Activated T-helper 17 cell treated with anti-CD3 and anti-CD28 coated beads, Interleukin-2, amount 50 U/mL, for 72 hours (primary cell): ENCODE measurements at places on chromosomes 7 and 10.

DNA sequence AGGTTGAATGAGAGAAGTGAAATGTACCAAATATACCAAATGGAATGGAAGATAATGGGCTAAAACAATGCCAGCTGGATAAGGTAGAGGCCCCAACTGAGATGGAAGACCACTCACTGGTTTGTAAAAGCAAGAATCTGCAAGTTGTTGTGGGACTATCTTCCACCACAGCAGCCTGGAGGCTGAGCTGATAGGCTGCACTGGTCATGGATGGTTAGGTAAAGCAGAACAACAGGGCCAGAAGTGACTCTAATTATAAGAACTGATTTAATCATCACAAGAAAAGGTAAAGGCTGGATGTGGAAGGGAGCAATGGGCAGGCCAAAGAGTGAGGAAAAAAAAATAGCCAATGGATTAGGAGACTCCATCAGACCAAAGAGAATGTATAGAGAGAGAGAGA, 11.8 kb downstream of the TFEC start:
- no peak for ATAC-seq

DNA sequence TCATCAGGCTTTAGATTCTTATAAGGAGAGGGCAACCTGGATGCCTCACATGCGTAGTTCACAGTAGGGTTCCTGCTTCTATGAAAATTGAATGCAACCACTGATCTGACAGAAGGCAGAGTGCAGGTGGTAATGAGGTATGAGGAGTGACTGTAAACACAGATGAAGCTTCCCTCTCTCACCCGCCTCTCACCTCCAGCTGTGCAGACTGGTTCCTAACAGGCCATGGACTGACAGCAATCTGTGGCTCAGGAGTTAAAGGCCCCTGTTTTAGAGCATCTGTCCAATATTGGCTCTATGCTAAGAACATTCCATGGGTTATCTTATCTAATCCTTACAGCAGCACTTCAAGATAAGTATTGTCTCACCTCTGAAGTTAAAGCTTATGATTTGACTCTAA, 213.5 kb upstream of the NRP1 start:
- no peak for ATAC-seq

GRCh38 chr10:70272925-70273316, 10.9 kb downstream of the NPFFR1 start:
- peak; percentile 88 for ATAC-seq

GRCh38 chr10:42877496-42878030, 95.0 kb downstream of the BMS1 start:
- no peak for ATAC-seq

GRCh38 chr10:7980196-7980595, 74.3 kb upstream of the GATA3 start:
- no peak for ATAC-seq

DNA sequence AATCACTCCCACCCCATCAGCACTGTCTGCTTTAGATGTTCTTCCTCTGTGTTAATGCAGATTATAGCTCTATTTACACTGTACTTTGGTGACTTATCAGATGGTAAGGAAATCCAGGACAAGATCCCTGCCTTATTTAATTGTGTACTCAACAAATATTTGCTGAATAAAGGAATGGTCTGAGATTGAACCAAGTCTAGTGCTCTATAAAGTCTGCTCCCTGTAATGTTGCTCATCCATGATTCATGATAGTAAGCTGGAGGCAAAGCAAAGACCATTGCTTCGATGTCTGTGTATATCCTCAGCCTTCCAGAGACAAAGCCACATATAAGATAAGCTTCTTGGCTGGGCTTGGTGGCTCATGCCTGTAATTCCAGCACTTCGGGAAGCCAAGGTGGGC, 33.5 kb downstream of the PLCE1 start:
- no peak for ATAC-seq
